ENCODE measurements at places on chromosomes 7 and 10. TPM values are rescaled to one million over a fixed set of nuclear protein-coding genes. Genes with fewer than 3 reads are reported as not detected.

Gene FEZF1
- polyA plus RNA-seq: not detected

- no peak for DNase-seq
Measured at GRCh38 chr10:5195727-5196374, 786 bp upstream of the AKR1C4 start.

GRCh38 chr10:19041171-19041570, 7.4 kb upstream of the MALRD1 start:
- DNase-seq: no peak

- no peak for DNase-seq
Measured at GRCh38 chr7:108156897-108157605, 26.9 kb upstream of the LAMB4 start.

DNA sequence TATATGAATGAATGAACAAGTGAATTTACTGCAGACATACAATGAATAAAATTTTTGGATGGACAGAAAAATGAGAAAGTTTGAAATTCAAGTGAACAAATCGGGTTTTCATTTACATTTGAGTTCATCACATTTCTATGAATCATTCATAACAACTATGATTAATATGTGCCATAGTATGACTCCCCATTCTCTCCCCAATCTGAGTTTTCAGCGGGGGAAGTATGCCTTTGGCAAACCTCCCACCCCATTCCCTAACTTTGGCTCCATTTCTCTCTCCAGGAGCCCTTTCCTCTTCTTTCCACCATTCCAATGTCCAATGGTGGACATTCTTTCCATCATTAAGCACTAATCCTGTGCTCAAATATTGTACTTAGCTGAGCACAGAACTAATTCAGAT, 96.8 kb upstream of the LSM8 start:
- DNase-seq: no peak

DNA sequence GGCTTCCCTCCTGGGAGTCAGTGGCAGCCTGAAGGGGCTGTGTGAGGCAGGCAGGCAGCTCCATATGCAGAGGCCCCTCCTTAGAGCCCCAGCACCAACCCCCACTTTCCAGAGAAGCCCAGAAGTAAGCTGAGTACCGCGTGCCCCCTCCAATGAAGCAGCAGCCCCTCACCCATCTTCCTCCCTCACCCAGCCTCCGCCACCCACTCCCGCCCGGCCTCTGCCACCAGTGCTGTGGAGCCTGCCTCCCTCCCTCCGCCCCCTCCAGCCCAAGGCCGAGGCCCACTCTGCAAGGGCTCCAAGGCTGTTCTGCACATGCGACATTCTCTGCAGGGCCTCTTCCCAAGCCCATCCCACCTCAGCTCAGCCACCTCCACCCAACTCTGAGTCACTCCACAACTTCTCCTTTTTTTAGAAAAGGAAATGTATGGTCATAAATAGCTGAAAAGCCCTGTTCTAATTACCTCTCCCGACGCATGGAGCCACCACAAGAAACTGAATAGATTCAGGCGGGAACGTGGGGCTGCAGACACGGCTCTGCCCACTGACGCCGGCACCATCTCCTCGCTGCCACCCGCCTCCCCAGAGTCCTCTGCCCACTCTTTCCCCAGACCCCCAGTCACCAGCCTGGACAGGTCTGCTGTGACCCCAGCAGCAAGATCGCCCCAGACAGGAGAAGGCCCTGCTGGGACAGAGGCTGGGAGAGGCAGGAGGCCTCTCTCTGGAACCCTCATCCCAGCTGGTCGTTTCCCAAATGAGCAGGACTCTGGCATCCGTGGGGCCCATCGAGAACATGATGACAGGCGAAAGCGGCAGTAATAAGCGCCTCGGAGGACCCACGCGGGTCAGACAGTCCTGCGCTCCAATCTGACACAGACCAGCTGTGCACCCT, 213.9 kb downstream of the MAD1L1 start:
- no peak for DNase-seq

DNA sequence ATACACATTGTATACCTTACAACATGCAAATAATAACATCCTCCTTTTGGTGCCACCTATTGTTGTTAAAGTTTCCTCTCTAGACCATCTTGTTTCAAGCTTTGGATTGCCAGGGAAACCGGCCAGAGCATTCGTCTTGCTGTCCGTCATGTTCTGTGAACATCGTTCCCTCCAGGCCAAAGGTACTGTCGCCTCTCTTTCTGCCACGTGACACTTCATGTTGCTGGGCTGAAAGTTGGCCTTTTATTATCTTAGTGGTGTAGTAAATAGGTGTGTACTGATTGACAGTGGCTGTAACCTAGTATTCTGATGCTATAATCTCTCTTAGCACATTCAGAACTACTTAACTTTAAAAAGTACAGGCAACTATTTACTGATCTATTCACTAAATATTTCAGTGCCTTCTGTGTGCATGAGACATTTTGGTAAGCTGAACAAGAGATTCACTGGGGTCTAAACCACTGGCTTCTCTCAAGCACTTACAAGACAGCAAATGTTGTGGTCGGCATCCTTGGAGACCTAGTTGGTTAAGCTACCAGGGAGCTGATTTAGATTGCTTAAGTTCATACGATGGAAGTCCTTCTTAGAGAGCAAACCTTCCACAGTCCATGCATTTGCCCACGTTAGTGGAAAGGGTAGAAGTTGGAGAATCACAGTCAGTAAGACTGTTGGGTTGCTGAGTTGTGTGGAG, 52.4 kb downstream of the SHH start:
- no peak for DNase-seq
